ENCODE measurements at places on chromosomes 4 and X. TPM values are rescaled to one million over a fixed set of nuclear protein-coding genes. Genes with fewer than 3 reads are reported as not detected.

GRCh38 chr4:7351014-7351413 is 83.7 kb downstream of the PSAPL1 start:
- DNase-seq: no peak

GRCh38 chr4:139768896-139769295 is 103.3 kb downstream of the MGST2 start:
- DNase-seq: no peak

DNA sequence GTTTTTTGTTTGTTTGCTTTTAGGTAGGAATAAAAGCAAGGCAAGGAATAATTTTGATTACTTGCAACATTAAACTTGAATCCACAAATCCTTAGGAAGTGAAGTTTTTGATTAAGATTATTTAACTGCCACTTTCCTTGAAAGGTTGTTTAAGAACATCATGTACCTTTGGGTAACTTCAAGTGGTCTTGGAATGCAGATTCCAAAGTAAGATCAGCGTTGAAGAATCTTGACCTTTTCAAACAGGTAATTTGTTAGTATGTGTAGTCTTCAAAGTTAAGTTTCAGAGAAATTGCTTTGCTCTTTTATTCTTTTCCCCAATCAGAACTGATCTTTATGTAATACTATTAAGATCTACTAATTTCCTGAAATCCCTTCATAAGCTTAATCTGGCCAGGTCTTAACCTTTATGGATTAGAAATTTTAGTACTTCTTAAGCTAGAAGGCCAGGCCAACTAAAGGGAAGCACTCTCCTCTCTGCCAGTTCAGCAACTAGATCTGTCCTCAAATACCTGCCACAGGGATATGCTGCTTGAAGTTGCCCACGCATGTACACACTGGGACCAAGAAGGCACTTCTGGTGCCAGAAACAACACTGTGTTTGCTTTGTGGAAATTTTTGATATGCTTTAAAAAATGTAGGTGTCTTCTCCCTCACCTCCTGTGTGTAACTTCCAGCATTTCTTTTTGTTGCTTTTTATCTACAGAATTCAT is 7.4 kb downstream of the NPNT start:
- no peak for DNase-seq

GRCh38 chr4:38582445-38582844 is 81.6 kb upstream of the KLF3 start:
- DNase-seq: no peak

GRCh38 chrX:4932790-4933189 is 1219.3 kb upstream of the PRKX start:
- no peak for DNase-seq

DNA sequence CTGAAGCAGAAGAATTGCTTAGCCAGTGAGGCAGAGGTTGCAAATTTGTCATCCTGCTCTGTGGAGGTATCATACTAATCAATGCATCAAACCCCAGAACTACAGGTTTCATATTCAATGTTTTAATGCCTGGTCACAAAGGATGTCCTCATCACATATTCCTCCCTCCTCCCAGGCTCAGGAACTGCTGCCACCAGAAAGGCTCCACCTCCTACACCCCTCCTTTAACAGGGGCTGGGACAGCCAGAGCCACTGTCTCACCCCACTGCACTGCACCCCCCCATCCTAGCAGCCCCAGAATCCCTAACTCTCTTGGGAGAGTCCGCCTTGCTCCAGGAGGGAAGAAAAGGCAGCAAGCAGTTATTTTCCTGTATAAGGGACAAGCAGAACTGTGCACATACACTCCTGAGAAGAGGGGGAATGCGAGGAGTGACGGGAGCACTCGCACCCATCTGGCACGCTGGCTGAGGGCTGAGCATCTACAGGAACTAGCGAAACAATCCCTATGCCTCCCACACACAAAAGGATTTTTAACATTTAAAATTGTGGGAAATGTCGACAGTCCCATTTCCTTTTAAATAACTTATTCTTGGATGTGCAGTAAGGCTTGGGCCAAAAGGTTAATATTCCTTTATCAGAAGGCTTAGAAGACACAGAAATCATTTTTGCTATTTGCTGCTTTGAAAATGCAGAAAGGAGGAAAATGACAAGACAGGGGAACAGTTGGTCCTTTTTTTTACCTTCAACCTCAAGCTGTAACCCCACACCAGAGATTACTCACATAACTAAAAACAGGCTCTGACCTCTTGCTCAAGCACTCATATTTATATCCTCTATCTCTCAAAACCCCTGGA is 27.8 kb downstream of the CD99L2 start:
- DNase-seq: no peak

DNA sequence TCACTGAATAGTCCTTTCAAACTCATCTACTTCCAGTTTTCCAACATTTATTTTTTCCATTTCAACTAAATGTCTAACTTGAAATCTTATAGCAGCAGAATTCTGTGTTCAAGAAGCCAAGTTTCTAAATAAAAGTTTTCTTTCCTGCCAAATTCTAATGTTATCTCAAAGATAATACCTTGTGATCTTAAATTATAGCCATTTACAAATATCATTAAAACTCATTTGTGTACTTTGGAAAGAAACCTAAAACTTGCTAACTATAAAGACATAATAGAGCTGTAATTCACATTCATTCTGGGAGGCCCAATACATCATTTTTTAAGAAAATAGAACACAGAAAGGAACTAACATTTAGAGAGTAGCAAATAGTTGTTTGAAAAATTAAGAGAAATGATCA is 83.9 kb downstream of the MAD2L1 start:
- DNase-seq: no peak

DNA sequence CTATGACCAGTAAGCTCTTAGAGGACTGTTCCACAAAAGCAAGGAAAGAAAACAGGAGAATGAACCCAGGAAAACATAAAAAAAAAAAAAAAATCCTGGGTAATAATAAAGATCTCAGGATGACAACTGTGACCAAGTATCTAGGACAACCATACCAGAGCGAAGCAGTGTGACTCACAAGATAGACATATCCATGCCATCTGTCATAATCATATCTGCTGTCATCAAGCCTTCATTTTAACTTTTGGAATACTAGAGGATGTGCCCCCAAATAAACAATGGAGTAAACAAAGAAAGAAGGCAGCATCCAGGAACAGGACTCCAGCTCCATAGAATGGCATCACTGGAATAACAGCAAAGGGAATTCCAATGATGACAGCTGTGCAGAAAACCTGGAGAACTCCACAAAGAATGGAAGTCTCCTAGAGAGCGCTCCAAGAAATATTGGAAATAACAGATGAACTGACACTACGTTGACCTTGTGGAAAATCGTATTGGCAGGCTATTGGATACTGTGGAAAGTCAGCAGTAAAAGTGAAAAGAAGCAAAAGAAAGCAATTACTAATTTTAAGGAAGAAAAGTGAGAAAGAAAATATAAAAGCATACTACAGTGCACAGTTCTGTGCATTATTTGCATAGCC is 35.3 kb downstream of the HPGDS start:
- no peak for DNase-seq

DNA sequence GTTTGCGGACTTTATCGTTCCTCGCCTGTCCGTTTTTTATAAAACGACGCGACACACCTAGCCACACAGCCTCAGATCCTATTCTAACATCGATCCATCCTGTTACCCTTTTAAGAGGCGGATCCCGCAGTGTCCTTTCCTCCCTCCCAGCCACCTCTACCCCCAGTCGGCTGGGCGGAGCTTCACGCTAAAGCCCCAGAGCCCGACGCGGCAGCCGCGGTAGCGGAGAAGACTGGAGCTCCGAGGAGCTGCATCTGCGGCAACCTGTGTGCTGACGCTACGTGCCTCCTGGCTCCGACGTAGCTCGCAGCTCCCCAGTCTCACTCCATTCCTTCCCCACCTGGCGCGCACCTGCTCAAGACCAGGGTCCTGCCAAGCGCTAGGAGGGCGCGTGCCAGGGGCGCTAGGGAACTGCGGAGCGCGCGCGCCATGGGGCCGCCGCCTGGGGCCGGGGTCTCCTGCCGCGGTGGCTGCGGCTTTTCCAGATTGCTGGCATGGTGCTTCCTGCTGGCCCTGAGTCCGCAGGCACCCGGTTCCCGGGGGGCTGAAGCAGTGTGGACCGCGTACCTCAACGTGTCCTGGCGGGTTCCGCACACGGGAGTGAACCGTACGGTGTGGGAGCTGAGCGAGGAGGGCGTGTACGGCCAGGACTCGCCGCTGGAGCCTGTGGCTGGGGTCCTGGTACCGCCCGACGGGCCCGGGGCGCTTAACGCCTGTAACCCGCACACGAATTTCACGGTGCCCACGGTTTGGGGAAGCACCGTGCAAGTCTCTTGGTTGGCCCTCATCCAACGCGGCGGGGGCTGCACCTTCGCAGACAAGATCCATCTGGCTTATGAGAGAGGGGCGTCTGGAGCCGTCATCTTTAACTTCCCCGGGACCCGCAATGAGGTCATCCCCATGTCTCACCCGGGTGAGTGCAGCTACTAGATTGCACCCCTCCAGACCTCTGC is at the start of gene RNF128:
RNF128 (plus strand) TSS at position 217 of the 953 bp plus-strand sequence; CDS start at position 430, 213 bp downstream.
- peak; percentile 14 for DNase-seq

GRCh38 chr4:138833974-138834373 is 181.6 kb upstream of the NOCT start:
- no peak for DNase-seq

DNA sequence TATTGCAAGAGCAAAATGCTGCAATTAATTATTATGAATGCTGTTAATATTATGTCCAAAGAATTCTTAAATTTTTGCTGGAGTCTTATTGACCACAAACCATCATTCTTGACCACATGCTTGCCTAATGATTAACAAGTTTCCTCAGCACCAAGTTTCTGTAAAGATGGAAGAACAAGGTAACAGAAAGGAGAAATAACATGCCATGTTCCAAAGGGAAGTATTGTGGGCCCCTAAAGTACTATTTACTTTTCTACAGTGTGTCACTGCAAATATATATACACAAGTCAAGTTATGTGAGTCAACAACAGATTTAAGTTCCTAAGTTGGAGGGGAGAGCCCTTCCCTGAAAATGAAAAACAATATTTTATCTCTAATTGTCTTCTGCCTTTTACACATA is 20.6 kb downstream of the FAM47E start:
- no peak for DNase-seq

DNA sequence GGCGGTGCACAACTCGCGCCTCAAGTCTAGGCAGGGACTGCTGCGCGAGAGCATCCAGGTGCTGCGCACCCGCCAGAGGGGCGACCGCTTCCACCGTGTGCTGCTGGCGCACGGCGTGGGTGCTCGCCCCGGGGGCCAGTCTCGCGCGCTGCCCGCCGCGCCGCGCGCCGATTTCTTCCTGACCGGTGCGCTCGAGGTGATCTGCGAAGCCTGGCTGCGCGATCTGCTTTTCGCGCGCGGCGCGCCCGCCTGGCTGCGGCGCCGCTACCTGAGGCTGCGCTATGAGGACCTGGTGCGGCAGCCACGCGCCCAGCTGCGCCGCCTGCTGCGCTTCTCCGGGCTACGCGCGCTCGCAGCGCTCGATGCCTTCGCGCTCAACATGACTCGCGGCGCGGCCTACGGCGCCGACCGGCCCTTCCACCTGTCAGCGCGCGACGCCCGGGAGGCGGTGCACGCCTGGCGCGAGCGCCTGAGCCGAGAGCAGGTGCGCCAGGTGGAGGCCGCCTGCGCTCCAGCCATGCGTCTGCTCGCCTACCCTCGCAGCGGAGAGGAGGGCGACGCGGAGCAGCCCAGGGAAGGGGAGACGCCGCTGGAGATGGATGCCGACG is 1.3 kb downstream of the CHST7 start:
- no peak for DNase-seq

DNA sequence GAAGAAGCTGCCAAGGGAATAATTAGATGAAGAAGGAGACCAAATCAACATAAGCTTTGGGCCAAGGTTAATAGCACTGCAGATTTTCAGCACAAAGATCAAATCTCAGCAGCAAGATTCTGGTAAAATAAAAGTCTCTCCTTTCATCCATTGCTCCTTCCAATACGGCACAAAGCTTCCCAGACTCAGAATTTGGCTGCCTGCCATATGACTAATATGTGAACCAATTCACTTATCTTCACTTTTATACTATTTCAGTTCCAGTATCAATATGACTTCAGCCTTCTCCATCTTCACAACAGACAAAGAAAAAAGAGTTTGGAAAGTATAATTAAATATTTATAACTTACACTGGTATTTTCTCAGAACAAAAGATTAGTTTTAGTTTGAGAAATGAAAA is 978.3 kb upstream of the GRID2 start:
- no peak for DNase-seq

DNA sequence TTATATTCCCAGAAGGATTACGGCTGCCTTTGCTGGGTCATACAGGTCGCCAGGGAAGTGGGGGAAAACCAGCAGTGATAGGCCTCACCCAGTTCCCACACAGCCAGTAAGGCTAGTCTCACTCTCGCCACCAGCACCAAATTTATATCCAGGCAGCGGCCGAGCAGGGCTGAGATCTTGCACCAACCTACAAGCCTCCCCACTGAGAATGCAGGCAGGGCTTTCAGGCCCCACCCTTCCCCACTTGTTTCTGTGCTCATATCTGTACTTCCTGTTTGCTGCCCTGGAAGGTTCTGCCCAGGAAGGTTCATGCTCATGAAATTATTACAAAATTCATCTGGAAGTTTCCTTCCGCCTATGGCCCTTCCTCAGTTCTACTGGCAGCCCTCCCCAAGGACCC is 179.7 kb downstream of the STIM2 start:
- no peak for DNase-seq

The SLC34A2 gene
- 27.4 TPM for polyA plus RNA-seq

The REELD1 gene
- 0.98 TPM for polyA plus RNA-seq

DNA sequence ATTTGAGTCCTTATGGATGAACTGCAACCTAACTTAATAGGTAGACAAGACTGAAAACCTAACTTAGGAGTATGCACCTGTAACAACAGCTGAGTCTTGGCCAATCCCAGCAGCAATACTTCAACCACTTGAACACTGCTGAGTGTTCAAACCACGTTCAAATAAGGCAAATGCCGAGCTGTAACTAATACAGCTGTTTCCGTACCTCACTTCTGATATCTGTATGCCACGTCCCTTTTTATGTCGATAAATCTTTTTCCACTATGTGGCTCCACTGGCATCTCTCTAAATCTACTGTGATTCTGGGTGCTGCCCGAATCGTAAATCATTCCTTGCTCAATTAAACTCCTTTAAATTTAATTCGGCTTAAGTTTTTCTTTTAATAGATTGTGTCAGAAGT is 459.7 kb downstream of the INPP4B start:
- DNase-seq: no peak

GRCh38 chrX:50407976-50408375 is 62.6 kb downstream of the DGKK start:
- no peak for DNase-seq

The SGCB gene
- 57.0 TPM for polyA plus RNA-seq

GRCh38 chr4:102564399-102565059 is 63.4 kb downstream of the NFKB1 start:
- no peak for DNase-seq

DNA sequence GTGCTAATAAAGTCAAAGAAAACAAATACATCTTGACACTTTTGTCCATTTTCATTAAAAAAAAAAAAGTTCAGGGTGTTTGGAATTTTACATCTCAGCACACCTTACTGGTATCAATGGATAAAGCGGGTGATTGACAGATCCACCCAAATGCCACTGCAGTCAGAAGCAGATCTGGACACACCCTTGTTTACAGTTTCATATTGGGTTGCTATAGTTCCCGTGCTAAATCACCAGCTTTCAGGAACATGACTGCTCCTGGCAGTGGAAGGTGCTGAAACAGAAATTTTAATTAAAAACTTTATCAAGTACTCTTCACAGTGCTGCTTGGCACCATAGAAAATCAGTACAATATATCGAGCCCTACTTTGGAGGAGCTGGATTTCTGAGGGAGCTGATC is 116.3 kb downstream of the STOX2 start:
- no peak for DNase-seq

- DNase-seq: no peak
These were observed 288.7 kb upstream of the CTSO start for GRCh38 chr4:156242390-156242789.

The EGFL6 gene
- polyA plus RNA-seq: 18.3 TPM
